ENCODE measurements at places on chromosomes 6 and 20.

GRCh38 chr6:146948790-146949342, 255.4 kb upstream of the STXBP5 start:
- no peak for ATAC-seq

GRCh38 chr6:12136905-12137304, 124.8 kb downstream of the HIVEP1 start:
- no peak for ATAC-seq

DNA sequence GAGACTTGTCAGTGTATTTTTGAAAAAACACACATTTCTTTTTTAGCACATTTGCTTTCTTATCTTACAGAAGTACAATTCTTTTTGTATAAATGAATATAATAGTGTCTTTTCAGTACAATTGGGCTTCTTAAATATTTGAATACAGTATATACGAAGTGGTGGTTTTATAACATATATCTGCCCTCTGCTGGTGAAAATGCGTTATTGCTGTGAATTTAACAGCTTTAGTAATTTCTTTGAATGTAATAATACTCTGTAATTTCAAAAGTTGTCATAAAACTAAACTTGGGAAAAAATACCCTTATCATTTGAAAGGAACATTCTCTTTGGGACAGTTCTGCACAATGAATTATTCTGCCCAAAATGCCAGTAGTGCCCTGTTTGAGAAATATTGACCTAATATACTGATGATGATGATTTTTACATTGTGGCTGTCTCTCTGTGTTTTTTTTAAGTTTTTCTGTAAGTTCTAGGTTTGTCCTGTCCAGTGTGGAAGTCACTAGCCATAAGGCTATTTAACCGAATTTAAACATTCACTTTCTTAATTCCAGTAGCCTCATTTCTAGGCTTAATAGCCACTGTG, 19.0 kb downstream of the SMAP1 start:
- ATAC-seq, result no peak

- no peak for ATAC-seq
These were observed 118.8 kb downstream of the TINAG start for GRCh38 chr6:54426995-54427394.

- no peak for ATAC-seq
These were observed 23.9 kb downstream of the ARMC2 start for GRCh38 chr6:108872141-108872557.

DNA sequence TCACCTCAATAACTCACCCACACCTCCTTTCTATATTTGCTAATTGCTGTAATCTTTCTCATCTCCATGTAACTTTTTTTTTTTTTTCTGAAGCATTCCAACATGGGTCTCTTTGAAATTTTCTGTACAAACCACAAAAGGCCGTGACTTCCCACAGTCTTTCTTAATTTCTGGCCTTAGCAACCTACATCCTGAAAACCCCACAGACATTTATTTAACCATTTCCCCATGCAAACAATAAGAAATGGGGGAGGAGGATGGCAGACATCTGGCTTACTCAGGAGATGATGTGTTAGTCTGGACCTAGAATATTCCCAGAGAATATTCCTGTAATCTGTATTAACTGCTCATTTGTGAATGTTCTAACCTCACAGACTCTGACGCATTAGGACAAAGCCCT, 57.6 kb downstream of the MEP1A start:
- ATAC-seq, result no peak

DNA sequence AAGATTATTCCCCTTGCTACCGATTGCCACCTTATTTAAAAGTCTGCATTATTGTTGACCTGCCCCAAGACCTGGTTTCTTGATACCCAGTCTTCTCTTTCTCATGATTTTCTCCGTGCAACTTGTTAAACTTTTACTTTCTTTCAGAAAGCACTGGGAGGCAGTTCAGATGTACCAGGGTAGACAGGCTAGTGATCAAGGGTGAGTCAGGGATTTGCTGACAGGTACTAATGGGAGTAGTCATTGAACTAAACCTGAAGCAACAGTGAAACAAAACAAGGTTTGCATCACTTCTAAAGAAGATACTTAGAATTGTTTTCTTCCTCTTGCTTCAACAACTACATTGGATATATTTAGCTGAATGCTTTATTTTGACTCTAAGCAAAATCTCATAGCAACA, 124.4 kb downstream of the KCNQ5 start:
- no peak for ATAC-seq

GRCh38 chr6:47741807-47742206, 40.0 kb upstream of the OPN5 start:
- ATAC-seq, result no peak

DNA sequence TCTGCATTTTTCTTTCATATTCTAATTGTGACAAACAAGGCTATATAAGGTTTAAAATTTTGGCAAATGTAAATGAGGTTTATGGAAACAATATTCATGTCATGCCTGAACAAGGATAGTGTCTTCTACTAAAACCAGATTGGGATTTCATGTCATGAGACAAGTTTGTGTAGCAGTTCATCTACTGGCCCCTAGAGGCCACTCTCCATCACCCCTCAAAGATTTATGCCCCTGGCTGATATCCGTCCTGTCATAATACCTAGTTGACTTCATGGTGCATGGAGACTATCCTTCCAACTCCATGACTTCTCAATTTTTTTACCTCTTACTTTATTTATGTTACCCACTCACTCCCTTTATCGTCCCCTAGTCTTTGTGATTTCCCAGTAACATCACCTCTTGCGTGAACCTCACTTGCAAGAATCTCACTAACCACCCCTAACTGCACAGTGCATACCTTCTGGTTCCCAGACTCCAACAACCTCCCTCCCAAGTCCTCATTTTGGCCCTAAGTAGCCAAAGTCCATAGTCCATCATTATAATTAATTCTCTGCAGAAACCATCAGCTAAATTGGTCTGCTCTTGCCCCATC, 179.8 kb downstream of the TASP1 start:
- ATAC-seq, result no peak

DNA sequence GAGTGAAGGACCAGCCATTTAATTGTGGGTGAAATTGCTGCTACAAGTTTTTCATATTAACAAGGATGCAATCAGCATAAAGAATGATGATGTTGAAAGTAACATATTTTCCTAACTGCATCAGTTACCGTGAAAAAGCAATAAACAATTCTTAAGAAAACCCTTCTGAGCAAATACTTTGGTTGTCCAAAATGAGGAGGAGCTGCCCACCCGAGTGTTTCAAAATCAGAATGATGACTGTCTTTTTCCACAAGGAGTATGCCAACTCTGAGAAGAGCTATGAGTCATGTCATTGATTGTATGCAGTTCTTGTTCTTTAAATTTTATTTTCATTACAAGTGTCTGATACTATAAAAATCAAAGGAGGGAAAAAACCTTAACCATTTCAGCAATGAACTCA, 470.5 kb downstream of the COL12A1 start:
- peak; percentile 78 for ATAC-seq

- ATAC-seq, result peak; percentile 30
These were observed 3.8 kb downstream of the SPAG4 start for GRCh38 chr20:35619196-35620095.

DNA sequence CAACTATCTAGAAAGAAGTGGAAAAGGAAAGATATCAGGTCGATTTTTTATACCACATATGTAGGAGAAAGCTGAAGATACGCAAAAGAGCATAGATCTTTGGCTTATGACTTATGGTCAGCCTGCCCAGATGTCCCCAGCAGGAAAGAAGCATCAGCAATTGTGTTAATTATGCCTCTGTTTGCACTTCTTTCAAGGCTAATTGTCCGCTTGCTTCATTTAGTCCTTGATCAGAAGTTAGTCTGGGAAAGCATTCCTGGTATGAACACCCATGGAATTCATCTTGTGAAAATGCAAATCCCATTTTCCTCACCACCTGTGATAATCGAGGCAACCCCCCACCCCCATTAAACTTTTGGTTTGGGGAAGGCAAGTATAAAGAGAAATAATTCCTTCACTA, 62.8 kb downstream of the ATP9A start:
- ATAC-seq, result no peak

GRCh38 chr6:34249469-34250261, 859 bp upstream of the SMIM29 start:
- peak; percentile 55 for ATAC-seq

- no peak for ATAC-seq
These were observed 237.7 kb downstream of the FOXA2 start for GRCh38 chr20:22346716-22347115.

DNA sequence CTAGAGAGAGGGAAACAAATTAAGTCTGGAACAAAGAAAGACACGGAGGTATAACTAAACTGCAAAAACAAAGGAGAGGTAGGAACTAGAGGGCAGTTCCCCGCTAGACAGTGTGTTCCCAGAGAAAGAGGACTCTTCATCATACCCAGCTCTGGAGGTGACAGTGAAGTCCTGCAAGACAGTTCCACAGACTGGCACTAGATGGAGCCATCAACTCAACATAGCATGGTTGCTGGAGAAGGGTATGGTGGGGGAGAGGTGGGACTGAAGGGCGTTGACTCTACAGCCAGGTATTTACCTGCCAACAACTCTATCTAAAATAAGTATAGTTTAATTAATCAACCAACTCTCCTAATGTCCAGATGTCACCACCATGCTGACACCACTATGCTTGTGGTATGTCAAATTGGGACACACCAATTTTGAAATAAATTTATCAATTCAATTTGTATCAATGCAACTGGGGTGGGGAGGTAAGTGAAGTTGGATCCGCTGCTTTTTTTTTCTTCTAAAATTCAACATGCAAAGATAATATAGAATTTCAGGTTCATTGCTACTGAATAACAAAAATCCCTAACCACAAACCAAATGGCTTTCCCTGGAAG, 9.7 kb downstream of the BACH2 start:
- no peak for ATAC-seq

GRCh38 chr20:543369-544152, at the start of gene CSNK2A1:
Gene CSNK2A1, minus strand, starts transcription at chr20:543790. Its CDS starts 35,239 bp downstream, at chr20:508551.
- ATAC-seq, result peak; percentile 99

DNA sequence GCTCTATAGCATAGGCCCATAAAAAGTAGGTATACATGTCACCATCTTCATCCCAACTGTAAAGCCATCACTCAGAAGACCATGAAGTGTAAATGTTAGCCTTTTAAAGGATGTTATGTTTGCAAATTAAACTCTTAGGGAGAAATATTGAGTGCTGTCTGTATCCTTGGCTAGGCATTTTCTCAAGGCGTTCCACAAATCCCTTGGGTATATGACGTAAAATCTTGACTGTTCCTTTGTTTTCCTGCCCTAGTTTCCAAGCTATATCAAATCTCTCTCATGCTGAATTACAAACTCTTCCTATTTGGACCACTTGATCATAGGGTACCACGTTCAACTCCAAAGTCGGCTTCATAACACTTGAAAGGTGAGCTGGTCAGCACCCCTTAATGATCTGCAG, 486.2 kb downstream of the HDGFL1 start:
- ATAC-seq, result no peak

GRCh38 chr20:51610111-51610510, 67.6 kb upstream of the NFATC2 start:
- no peak for ATAC-seq

DNA sequence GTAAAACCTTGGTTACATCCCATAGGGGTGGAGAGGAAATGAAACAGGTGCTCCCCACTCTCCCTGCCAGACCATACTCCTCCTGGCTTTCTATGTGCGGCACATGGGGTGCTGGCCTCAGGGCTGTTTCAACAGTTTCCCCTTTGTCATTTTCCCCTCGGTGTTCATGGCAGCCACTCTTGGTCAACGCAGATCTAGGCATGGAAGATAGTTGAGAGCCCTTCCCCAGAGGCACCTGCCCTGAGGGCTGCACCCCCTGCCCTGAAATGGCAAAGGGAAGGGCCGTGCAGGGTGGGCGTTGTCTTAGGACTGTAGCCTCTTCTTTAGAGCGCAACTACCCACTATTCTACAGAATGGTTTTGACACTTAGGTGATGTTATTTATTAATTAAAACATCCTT, 4.4 kb downstream of the CST1 start:
- no peak for ATAC-seq

GRCh38 chr20:13318871-13319521, 97.9 kb downstream of the ISM1 start:
- ATAC-seq, result no peak

GRCh38 chr20:62394248-62395245, 7.6 kb downstream of the RPS21 start:
- ATAC-seq, result no peak

DNA sequence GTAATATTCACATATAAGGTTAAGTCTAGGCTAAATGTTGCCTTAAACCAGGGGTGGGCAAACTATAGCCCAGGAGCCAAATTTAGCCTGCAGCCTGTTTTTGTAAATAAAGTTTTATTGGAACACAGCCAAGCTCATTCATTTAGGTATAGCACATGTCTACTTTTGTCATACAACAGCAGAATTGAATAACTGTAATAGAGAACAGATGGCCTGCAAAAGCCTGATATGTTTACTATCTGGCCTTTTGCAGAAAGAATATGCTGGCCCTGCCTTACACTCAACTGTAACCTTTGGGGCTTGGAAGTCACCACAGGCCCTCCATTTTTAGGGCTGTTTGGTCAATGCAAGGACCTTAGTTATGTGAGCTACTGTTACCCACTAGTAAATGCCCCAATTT, 17.7 kb upstream of the BCLAF1 start:
- no peak for ATAC-seq

DNA sequence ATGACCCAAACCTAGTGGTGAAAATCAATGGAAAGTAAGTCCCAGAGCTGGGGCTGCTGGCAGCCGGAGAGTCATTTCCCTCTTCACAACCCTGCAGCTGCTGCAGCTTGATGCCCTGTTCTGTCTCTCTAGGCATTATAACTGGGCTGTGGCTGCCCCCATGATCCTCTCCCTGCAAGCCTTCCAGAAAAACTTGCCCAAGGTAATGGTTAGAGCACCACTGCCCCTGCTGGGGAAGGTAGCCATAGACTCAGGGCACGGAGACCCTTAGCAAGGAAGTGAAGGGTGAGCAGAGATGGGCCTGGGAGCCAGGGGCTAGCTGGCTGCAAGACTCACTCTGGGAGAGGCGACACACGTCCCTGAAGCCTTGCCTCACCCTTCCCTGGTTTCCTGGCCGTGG, 12.0 kb downstream of the LPIN3 start:
- no peak for ATAC-seq
